H9 (cell line): ENCODE measurements at places on chromosomes 4 and X.
A peak's percentile ranks its signal among the peaks of the same experiment; 100 is the strongest.

DNA sequence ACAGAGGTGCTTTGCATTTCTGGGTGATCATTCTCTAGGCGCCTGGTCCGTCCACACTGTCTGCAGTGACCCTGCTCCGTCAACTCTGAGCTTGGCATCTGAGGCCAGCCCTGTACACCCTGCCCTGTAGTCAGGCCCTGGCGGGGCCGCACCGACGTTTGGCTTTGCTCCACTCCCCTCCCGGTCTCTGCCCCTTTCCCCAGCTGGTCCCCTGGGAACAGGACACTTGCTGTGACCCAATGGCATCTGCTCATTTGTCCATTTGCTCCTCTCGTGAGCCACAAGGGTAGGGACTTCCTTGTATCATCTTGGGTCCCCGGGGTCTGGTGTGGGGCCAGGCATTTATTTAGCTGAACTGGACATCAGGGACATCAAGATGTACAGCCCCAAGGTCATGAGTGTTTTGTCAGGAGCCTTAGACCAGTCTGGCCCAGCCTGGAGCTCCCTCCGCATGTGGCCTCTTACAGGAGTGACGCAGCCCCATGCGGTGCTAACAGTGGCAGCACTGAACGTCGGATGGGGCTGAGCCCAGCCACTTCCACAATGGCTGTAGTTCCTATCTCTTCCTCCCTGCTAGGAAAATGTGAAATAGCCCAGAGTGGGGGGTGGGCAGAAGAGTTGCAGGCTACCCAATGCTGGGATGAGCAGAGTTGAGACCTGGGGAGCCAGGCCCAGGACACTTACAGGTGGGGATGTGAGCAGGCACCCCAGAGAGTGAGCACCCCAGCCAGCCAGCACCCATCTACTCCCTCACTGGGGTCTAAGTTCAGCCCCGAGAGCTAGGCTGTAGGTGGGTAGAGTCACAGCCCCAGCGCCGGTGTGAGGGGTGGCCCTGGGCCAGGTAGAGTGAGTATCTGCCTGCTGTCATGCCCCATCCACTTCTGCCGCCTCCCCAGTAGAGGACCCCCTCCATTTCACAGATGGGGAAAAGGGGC lies 2.0 kb upstream of the SH3BP2 start:
- H3K27me3 ChIP-seq = no peaks in the 10 kb centered on the region
- H3K27ac ChIP-seq = no peak overlapping the region

DNA sequence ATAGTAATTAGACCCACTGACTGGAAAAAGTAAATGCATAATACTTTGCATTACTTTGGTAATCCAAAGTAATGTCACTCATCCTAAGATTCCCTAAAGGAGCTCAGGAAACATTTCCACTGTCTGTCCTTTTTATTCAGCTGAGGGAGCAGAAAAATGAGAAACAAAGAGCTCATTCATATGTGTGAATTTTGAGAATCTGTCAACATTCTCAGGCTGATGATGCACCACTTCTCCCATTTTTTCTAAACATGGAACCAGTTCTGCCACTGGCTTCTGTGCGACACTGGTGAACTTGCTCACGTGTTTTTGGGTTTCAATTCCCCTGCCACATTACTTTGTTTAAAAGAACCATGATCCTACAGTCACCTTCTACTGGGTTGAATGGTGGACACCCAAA lies 28.4 kb upstream of the ADH7 start:
- no peak overlapping the region for H3K4me3 ChIP-seq
- no peaks in the 10 kb centered on the region for H3K4me1 ChIP-seq
- no peak for DNase-seq
- H3K27me3 ChIP-seq = no peaks in the 10 kb centered on the region
- no peaks in the 10 kb centered on the region for H3K36me3 ChIP-seq
- no peak overlapping the region for H3K27ac ChIP-seq

DNA sequence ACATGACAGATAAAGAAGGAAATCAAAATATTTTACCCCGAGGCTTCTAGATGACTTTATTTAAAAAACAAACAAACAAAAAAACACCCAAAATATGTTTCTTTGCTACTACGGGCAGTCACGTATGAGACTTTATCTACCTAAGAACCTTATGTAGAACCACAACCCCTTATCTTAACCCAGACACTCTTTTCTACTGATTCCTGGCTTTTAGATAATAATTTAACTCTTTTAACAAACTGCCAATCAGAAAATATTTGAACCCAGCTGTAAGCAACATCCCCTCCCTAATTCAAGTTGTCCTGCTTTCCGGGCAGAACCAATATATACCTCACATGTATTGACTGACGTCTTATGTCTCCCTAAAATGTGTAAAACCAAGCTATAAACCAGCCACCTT lies 15.4 kb downstream of the ELOVL6 start:
- peaks cover 4% of the 10 kb centered on the region; the same call in 1 of the 2 replicates for H3K4me1 ChIP-seq
- no peak overlapping the region for H3K27ac ChIP-seq
- H3K4me3 ChIP-seq = no peak overlapping the region
- H3K36me3 ChIP-seq = peaks cover 31% of the 10 kb centered on the region
- DNase-seq = no peak

GRCh38 chr4:54902976-54903375 lies 222.4 kb downstream of the KDR start:
- H3K27ac ChIP-seq = no peak overlapping the region
- no peak overlapping the region for H3K4me3 ChIP-seq

DNA sequence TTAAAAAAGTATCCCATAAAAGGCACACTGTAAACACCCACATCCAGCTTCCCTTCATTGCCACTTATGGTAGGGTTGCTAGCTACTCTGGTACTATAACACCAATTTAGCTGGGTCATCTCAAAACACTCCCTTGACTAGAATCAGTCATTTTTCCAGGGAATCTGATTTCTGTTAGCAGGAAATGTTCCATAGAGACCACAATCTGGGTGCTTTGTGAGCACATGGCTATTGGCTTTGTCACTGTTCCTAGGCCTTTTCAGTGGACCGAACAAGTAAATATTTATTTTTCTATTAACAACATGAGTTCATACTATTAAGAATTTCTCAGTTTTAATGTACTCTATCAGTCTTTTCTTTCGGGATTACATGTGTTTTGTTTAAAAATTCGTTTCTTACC lies 404.7 kb upstream of the GNPDA2 start:
- H3K27ac ChIP-seq = no peak overlapping the region
- H3K36me3 ChIP-seq = peaks cover 11% of the 10 kb centered on the region; the same call in 1 of the 2 replicates
- no peak overlapping the region for H3K4me3 ChIP-seq
- H3K27me3 ChIP-seq = no peaks in the 10 kb centered on the region
- H3K4me1 ChIP-seq = peaks cover under 1% of the 10 kb centered on the region; the same call in 1 of the 2 replicates
- DNase-seq = no peak

DNA sequence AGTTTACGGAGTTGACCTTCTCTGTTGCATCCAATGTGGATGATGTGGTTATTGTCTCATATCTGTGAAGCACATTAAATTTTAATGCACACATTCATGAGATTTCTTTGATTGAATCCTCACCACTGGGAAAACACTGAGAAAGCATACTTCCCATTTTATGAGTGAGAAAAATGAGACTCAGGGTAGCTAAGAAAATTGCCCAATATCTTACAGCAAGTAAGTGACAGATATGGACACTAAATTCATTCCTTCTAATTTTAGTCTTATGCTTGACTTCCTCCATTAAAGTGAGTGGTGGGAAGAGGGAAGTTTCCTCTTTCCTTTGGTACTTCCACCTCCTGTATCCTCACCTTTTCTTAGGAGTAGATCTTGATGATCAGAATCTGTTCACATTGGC lies 504.8 kb upstream of the BOD1L1 start:
- H3K27me3 ChIP-seq = no peaks in the 10 kb centered on the region
- no peak for DNase-seq
- no peaks in the 10 kb centered on the region for H3K36me3 ChIP-seq
- no peak overlapping the region for H3K4me3 ChIP-seq

GRCh38 chr4:825971-826330 lies at the start of gene CPLX1:
Gene CPLX1 (minus strand): TSS chr4:826129. CDS start chr4:824522, 1,607 bp downstream.
- no peak within 1 kb of the TSS for H3K27ac ChIP-seq
- H3K4me3 ChIP-seq = peak within 1 kb of the TSS; percentile 43
- no peaks in the 10 kb centered on the region for H3K36me3 ChIP-seq
- no peaks in the 10 kb centered on the region for H3K4me1 ChIP-seq
- peaks cover 30% of the 10 kb centered on the region; the same call in 1 of the 2 replicates for H3K27me3 ChIP-seq

GRCh38 chr4:144968606-144969005 lies 129.4 kb downstream of the ANAPC10 start:
- DNase-seq = no peak
- no peak overlapping the region for H3K27ac ChIP-seq
- H3K27me3 ChIP-seq = no peaks in the 10 kb centered on the region
- H3K36me3 ChIP-seq = no peaks in the 10 kb centered on the region
- H3K4me1 ChIP-seq = no peaks in the 10 kb centered on the region
- H3K4me3 ChIP-seq = no peak overlapping the region

DNA sequence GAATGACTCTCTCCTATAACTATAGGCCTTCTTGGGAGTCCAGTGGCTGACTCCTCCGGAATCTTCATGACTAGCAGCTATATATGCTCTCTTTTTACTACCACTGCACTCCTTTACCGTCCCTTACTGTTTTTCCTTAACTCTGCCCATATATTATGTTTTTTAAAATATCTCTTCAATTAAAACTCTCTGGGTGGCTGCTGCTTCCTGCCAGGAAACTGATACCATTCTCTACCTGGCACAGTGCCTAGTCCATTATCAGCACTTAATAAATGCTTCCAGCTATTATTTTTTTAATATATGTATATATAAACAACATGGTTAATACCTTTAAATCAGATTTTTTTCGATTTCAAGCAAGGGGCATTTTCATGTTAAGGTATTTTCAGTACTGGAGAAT lies 136.6 kb upstream of the FAM47B start:
- H3K36me3 ChIP-seq = peaks cover 21% of the 10 kb centered on the region
- H3K27ac ChIP-seq = no peak overlapping the region
- no peak overlapping the region for H3K4me3 ChIP-seq
- no peaks in the 10 kb centered on the region for H3K27me3 ChIP-seq
- H3K4me1 ChIP-seq = no peaks in the 10 kb centered on the region

- H3K27ac ChIP-seq = no peak overlapping the region
- no peak overlapping the region for H3K4me3 ChIP-seq
- no peak for DNase-seq
- H3K36me3 ChIP-seq = no peaks in the 10 kb centered on the region
- H3K27me3 ChIP-seq = no peaks in the 10 kb centered on the region
- H3K4me1 ChIP-seq = no peaks in the 10 kb centered on the region
Observed at GRCh38 chr4:144574000-144574399, 72.0 kb upstream of the HHIP start.

GRCh38 chrX:84336646-84337045 lies 148.6 kb upstream of the RPS6KA6 start:
- no peak overlapping the region for H3K27ac ChIP-seq
- no peak overlapping the region for H3K4me3 ChIP-seq

DNA sequence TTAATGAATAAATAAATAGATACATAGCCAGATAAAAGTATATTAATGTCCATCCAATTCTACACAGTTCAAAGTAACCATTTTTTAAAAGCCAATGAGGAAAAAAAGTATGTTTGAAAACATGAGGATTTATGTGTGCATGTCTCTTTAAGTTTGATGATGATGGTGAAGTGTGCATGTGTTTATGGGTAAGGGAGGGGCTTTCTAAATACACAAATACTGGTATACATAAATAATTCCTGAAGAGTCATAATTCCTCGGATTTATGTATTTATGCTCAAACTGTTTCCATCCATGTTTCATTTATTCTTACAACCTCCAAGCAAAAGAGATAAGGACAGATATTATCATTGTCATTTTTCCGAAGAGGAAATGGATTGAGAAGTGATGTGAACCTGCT lies 75.4 kb downstream of the ENOX2 start:
- no peak overlapping the region for H3K27ac ChIP-seq
- H3K4me1 ChIP-seq = no peaks in the 10 kb centered on the region; the same call in 1 of the 2 replicates
- DNase-seq = no peak
- H3K4me3 ChIP-seq = no peak overlapping the region

DNA sequence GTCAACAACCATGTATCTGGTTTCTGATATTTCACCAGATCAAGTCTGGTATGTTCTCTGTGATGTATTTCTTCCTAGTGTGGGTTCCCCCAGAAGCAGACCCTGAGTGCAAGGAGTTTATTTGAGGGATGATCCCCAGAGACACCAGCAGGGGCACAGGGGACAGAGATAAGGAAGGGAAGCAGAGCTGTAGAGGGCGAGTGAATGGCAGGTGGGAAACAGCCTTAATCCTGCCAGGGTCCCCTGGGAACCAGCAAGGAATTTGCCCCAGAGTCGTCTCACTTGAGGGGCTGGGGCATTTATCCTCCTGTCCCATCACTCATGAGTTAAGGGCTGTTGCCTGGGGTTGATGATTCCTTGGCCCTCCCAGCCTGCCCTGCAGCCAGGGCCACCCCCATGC lies 206.4 kb upstream of the BCOR start:
- no peak for DNase-seq
- no peak overlapping the region for H3K27ac ChIP-seq
- 0 out of 2 replicates have a peak, but pooled peaks cover 3% of the 10 kb centered on the region for H3K4me1 ChIP-seq
- H3K4me3 ChIP-seq = no peak overlapping the region

DNA sequence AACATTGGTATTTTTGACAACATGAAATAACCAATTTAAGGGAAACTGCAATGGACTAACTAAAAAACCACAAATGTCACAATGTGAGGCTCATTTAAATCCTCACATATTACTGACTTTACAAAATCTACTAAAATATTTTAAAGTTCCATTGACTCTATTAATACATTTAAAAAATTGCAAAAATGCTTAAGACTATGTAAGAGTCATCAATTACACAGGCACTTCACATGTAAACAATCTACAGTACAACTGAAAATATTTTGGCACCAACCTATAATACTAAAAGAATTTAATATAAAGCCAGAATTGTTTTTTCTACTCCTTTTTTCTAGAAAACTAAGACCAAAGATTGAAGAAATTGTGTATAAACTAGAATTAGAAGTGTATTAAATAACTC lies 76.8 kb upstream of the RBMXL3 start:
- no peaks in the 10 kb centered on the region for H3K4me1 ChIP-seq
- no peaks in the 10 kb centered on the region for H3K27me3 ChIP-seq
- H3K27ac ChIP-seq = no peak overlapping the region
- H3K36me3 ChIP-seq = peaks cover 1% of the 10 kb centered on the region; the same call in 1 of the 2 replicates
- no peak for DNase-seq
- H3K4me3 ChIP-seq = no peak overlapping the region

DNA sequence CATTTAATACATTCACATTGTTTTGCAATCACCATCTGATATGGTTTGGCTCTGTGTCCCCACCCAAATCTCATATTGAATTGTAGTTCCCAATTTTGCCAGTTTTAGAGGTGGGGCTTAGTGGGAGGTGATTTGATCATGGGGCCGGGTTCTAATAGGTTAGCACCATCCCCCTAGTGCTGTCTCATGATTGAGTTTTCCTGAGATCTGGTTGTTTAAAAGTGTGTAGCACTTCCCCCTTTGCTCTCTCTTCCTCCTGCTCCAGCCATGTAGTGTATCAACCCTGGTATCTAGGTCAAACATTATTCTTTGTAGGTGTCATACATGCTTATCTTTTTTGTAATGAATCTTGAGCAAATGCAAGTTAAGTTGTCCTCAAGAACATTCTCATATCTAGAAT lies 83.3 kb upstream of the KIT start:
- no peak for DNase-seq
- H3K4me3 ChIP-seq = no peak overlapping the region
- no peaks in the 10 kb centered on the region; the same call in 1 of the 2 replicates for H3K4me1 ChIP-seq
- no peak overlapping the region for H3K27ac ChIP-seq
- no peaks in the 10 kb centered on the region; the same call in 1 of the 2 replicates for H3K27me3 ChIP-seq
- no peaks in the 10 kb centered on the region for H3K36me3 ChIP-seq

- H3K27me3 ChIP-seq = no peaks in the 10 kb centered on the region
- H3K4me1 ChIP-seq = no peaks in the 10 kb centered on the region
- peak; percentile 99 for DNase-seq
Observed at GRCh38 chrX:1452516-1453394, at the start of gene ASMTL. Gene ASMTL (minus strand): TSS chrX:1452909. CDS start chrX:1452840, 69 bp downstream.

- H3K4me3 ChIP-seq = peak overlapping the region; percentile 87
- 0 out of 2 replicates have a peak, but pooled peaks cover 3% of the 10 kb centered on the region for H3K4me1 ChIP-seq
- no peak overlapping the region for H3K27ac ChIP-seq
- H3K36me3 ChIP-seq = no peaks in the 10 kb centered on the region
Observed at GRCh38 chr4:102501447-102501696, 213 bp downstream of the NFKB1 start.
